Retinal pigment epithelial cell (primary cell): ENCODE measurements at places on chromosomes 2 and 18.

GRCh38 chr18:37170984-37171383 lies 342.1 kb downstream of the KIAA1328 start:
- no peak for DNase-seq

DNA sequence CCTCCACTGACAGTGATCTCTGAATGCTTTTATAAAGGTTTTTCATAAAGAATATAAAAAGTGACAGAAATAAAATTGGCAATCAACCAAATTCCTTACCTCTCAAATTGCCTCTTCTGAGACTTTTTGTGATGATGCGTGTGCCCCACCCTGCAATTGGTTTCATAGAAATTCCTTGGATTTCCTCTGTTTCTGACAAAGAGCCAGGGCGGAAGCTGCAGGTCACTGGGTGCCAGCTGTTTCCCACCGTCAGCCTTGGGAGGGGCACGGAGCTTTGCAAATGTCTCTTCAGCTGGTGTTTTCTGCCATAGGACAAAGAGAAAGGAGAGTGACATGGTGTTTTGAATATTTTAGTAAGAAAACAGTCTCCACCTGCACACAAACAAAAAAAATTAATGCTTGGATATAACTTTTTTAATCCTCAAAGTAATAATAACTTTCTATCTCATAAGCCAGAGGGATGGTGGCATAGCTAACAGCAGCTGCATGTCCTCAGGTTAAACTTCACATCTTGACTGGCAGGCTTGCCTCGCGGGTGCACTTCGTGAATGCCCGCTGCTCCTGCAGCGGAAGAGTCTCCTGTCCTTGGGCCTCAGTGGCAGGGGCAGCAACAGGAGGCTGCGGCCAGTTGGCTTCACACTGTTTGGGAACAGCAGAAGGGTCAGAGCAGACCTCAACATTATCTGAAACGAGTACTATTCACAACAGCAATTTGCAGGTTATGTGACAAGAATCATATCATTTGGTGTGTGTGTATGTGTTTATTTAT lies 24.7 kb downstream of the AGAP1 start:
- no peak for DNase-seq

DNA sequence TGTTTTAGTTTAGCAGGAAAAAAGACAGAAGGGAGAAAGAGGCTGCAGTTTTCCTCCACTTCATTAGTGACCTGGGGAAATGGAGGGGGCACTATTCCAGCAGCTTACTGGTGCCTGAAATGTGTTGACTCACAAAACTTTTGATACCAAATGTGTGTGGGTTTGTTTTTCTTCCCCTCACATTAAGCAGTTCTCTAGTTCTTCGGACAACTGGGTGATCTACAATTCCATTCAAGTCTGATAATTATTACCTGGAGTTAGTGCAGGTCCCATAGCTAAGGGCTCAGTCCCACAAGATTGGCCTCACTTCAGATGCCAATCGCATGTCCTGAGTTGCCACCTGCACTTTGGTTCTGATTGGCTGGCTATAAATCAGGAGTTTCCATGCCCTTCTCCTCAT lies 28.4 kb downstream of the PMAIP1 start:
- no peak for DNase-seq

DNA sequence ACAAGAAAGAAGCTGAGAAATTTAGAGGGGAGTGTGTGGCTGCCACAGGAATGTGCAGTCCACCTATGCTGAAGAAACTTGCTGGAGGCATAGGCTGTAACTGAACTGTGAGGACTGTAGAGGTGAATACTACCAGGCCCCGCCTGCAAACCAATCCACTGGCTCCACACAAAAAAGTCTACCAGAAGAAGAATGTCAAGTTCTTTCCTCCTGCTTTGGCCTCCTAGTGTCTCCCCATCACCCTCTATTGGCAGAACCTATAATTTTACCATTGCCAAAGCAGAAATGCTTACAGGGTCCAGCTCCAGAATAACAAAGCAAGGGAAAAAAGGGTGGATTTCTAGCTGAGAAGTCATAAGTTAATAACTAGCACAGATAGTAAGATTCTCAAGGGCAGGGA lies 5.9 kb upstream of the ATP5MC3 start:
- DNase-seq = no peak

- no peak for DNase-seq
Observed at GRCh38 chr2:215917953-215918620, 95.3 kb downstream of the MREG start.

DNA sequence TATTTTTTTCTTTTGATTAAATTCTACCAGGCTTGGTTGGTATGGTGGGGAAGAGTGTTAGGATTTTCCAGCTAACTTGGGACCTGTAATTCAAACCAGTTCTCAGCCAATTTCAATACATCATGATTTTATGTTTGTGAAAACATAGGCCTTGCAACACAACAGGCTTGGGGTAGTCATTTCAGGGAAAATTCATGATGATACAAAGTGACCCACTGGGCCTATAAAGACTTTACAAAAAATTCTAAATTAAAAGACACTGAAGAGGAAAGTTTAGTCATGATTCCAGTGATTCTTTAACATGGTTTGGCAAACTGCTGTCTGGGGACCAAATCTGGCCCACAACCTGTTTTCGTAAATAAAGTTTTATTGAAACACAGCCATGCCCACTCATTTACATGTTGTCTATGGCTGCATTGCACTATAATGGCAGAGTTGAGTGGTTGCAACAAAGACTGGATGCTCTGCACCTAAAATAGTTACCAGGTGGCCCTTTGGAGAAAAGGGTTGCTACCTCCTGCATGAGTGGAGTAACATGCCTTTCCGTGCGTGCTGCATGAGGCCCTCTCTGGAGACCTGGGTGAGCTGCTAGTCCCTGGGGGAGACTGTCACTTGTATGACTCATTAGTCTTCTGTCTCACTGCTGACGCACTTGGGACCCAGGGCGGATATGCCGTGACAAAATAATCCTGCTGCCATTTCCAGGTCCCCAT lies 73.6 kb downstream of the NPAS2 start:
- peak; percentile 78 for DNase-seq

GRCh38 chr2:206557321-206557720 lies 85.0 kb upstream of the FAM237A start:
- DNase-seq = no peak

DNA sequence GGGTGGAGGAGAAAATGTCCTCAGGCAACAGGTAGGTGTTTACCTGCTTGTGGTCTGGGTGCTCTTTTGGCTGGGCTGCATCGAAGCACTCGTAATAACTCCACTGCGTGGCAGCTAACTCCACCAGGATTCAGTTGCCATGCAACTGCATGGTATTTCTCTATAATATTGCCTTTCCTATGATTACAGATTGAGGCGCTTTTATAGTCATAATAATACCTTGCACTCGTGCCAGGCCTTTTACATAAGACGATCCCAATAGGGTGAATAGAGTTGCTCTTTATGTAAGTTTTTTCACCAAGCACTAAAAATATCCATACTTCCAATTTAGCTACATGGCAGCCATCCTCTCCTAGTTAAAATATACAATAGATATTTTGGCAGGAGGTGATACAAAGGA lies 19.7 kb upstream of the NYAP2 start:
- no peak for DNase-seq

- no peak for DNase-seq
Observed at GRCh38 chr2:47501374-47502200, 98.6 kb downstream of the MSH2 start.

DNA sequence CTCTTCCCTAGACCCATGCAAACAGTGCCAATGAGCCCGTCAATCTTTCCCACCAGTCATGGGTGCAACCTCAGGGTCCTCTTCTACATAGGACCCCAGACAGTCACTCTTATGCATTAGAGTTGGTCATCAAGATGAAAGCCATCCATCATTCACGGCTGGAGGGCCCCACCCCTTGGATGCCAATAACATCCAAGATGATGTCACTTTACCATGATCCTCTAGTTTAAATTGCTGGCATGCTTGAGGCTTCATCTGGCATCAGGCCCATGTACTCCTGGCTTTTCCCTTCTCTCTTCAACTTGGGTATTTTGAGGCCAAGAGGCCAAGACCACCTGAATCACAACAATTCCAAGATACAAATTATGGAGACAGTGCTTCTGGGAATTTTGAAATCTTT lies 91.1 kb upstream of the MAPK4 start:
- no peak for DNase-seq

- DNase-seq = no peak
Observed at GRCh38 chr2:57796527-57796926, 250.1 kb upstream of the VRK2 start.

DNA sequence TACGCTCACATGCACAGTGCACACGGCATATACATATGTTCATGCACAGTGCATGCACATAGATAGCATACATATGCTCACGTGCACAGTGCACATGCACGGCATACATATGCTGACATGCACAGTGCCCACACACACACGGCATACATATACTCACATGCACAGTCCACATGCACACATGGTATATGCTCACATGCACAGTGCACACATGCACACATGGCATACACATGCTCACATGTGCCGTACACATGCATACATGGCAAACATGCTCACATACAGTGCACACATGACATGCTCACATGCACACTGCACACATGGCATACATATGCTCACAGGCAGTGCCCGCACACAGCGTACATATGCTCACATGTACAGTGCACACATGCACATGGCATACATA lies 97.7 kb upstream of the CTDP1 start:
- DNase-seq = no peak

DNA sequence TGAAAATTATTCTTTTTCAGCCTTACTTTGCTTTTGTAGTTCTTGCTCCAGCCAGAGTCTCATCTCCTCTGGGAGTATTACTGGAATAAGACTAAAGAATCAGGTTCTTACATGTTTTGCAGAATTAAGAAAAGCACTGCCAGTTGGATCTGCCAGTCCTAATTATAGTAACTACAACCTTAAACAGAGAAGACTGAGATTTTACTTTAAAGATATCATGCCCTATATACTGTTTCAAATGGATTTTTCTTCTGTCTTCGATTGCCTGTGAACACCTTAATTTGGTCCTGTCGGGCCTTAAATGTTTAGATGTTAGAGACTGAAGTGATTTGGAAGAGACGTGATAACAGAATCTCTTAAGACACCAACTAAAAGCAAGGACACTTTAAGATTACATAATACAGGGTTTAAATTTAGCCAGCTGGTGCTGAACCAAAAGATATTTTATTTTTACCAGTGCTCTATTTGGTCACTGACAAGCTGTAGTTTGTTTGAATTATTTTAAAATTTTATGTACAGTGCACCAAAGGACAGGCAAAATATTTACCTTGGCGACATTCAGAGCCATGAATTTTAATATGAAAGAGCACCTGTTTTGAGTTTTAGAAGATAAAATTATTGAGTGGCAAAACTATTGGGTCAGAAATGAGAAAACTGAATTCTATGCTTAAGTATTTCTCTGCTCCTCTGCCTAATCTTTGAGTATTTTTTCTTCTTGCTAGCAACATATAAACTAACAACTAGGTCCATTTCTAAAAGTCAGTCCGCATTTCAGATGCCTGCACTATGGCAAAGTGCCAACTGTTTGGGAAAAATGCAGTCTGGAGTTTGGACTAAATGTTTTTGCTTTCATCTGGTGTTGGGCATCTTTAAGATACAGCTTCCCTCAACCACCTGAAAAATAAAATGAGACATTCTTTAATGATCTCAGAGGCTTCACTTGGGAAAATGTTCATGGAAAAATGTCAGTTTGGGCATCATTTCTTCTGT lies 300.0 kb downstream of the XIRP2 start:
- DNase-seq = no peak

- peak; percentile 83 for DNase-seq
Observed at GRCh38 chr2:238256594-238257104, 16.8 kb upstream of the HES6 start.

DNA sequence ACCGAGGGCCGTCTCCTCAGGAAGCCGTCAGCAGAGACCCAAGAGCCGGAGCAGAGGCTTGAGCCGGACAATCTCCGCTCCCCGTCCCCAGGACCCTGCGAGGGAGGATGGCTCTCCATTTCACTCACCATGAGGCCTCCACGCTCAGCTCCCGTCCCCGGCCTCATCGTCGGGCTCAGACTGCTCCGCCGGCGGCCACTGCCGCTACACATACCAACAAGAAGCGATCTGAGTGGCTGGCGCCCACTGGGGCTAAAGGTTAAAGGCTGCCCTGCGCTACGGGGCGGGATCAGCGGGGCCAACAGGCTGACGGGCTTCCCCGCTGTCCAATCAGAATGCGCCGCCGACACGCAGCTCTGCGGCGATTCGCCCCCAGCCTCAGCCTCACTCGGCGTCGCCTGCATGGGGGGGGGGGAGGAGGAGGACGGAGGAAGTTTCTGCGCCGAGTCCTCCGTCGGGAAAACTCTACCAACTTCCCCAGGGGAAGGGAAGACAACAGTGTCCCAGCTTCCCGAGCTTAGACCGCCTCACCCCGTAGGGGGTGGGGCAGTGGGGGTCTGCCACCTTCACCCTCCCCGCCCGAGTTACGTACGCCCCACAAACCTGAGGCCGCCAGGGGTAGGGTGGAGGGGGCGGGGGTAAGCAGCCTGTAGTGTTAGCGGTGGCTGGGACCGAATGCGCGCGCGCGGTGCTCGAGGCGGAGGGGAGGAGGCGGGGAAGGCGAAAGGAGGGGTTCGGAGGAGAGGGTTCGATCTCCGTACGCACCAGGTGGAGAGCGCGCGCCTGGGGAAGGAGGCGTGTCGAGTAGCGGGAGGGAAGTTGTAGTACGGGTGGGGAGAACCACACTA lies at the start of gene PRPF40A:
TSS of gene PRPF40A (minus strand) at position 234 of the 848 bp plus-strand sequence. CDS start at position 212, 22 bp downstream.
- peak; percentile 94 for DNase-seq

GRCh38 chr18:37343542-37343851 lies 222.1 kb downstream of the CELF4 start:
- no peak for DNase-seq

- DNase-seq = no peak
Observed at GRCh38 chr2:109459485-109459884, 154.3 kb downstream of the SEPTIN10 start.

DNA sequence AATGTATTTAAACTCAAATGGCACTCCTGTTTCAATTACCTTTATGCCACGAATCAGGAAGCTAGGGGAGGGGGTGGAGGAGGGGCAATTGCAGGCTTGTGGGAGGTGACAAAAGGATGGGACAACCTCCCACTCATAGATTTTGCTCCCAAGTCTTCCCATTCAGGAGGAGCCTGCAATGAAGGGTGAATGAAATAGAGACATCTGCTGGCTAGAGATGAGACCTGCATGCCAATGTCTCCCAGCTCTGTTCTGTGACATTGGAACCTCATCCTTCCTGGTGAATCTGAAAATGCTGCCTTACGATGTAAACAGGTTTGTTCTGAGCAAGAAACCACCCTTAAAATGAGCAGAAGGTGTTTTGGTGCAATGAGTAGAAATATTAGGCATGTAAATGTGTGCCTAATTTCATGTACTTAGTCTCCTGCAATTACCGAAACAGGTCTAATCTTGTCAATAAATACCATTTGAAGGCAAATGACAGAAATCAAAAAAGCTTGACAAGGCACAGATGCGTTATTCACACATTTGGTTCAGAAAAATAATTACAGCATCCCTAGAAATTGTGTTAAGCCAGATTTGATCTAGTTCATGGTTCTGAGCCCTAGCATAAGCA lies 2.7 kb upstream of the PID1 start:
- DNase-seq = peak; percentile 50
